ENCODE measurements at places on chromosomes 13 and 19.

- DNase-seq, result no peak
Observed at GRCh38 chr13:27396252-27396846, 28.1 kb upstream of the GTF3A start.

- no peak for DNase-seq
Observed at GRCh38 chr13:110448230-110448629, 113.3 kb downstream of the RAB20 start.

- no peak for DNase-seq
Observed at GRCh38 chr13:30224732-30225131, 82.6 kb downstream of the KATNAL1 start.

DNA sequence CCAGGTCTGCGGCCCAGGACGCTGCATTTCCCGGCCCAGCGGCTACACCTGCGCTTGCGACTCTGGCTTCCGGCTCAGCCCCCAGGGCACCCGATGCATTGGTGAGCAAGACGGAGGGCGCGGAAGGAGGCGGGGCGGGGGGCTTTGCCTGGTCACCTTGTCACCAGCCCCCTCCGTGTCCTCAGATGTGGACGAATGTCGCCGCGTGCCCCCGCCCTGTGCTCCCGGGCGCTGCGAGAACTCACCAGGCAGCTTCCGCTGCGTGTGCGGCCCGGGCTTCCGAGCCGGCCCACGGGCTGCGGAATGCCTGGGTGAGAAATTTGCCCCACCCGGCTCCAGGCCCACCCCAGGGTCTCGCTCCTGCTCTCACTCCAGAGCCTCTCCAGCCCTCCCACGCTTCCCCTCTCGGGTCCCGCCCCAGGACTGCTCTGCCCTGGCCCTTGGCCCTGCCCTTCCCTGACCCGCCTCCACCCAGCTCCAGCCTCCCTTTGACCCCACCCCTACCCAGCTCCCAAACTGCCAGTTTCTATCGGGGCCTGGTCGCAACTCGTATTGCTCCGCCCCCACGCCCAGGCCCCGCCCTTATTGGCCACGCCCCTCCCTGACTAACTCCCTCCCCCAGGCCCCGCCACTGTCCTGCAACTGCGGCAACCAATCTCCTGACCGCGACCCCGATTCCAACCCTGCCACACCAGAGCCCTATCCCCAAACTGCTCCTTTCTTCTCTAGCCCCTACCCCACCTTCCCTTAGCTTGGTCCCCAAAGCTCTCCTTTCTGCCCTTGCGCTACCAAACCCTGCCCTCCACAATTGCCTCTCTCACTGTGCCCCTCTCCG is 8.6 kb downstream of the LTBP4 start:
- peak; percentile 87 for DNase-seq

GRCh38 chr19:30676990-30677679 is 305.0 kb downstream of the ZNF536 start:
- no peak for DNase-seq

GRCh38 chr13:51155776-51156515 is 44.9 kb upstream of the C13orf42 start:
- DNase-seq, result no peak

DNA sequence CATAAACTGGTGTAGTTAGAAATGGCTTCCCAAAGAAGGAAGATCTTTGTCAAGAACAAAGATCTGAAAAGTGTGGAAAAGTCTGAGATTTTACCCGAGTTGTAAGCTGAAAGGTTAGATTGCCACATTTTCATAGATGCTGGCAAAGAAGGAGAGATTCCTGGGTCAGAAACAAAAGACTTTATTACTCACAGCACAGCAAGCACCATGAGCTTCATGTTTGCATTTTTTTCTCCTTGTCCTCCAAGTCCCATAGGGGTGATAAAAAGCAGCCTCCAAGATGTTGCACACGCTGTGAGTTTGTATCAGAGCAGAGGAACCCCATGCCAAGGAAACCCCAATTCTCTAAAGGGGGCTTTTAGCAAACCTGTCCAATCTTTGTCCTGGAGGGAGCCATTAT is 29.3 kb downstream of the MZT1 start:
- DNase-seq, result no peak

DNA sequence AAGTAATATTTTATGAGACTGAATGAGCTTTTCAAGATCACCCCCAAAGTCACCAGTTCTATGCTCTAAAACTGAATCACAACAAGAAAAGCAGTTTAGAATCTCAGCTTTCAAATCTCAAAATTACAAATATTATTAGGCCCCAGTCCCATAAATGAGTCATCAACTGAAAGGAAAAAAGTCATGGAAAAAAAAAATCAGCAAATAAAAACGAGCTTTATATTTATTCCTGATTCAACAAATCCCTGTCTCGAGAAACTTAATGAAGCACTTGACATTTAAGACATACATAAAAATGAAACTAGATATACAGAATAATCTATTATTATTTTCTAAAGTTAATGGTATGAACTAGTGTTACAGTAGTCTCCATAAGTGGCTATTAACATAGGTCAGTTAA is 203.0 kb downstream of the DIAPH3 start:
- DNase-seq, result no peak

GRCh38 chr13:46624353-46624752 is 71.4 kb downstream of the LRCH1 start:
- DNase-seq, result no peak

- no peak for DNase-seq
Observed at GRCh38 chr13:94369972-94370436, 109.5 kb downstream of the DCT start.

DNA sequence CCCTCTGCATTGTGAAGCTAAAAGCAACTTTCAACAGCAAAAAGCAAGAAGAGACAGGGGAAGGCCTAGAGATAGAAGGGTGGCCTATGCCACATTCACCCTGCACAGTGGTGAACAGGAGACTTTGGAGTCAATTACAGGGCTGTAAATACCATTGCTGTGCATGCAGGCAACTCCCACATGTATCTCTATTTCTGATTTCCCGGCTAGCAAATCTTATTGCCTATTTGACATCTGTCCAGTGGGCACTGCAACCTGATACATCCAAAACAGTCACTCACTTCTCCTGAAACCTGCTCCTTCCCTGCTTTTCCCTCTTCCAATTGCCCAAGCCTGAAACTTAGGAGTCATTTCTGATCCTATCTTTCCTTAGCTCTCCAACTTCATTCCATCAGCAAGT is 13.4 kb downstream of the RUBCNL start:
- DNase-seq, result no peak

DNA sequence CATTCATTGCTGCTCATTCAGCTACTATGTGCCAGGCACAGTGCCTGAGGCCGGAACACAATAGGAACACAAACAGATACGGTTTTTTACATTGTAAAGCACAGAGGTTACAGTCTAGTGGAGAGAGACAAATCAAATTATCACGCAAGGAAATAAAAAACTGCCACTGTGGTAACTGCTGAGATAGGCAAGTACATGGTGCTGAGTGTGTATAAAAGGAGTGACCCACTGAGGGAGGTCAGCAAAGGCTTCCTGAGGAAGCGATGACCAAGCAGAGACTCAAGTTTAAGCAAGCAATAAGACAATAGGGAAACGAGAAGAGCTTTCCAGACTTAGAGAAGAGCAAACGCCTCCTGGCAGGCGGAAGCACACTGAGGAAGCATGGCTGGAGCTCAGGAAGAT is 56.4 kb downstream of the NUFIP1 start:
- no peak for DNase-seq

- DNase-seq, result peak; percentile 18
Observed at GRCh38 chr13:40798380-40798779, 9.0 kb downstream of the SLC25A15 start.

DNA sequence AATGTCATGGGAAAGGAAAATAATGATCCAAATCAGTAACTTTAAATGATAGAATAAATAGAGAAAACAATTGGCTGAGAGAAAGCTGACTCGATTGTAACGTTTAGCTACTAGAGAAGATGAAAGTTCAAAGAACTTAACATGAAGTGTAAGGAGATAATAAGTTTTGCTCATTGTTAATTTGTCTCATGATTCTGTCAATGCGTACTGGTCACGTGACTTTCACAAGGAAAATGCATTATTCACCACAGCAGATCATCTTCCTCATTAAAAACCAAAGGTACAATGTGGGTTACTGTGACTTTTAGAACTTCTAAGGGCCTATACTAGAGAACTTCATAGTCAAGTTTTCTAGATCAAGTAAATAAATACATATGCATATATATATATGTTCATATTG is 1207.2 kb downstream of the EFNB2 start:
- no peak for DNase-seq

GRCh38 chr13:102231479-102231878 is 170.4 kb downstream of the FGF14 start:
- DNase-seq, result no peak

DNA sequence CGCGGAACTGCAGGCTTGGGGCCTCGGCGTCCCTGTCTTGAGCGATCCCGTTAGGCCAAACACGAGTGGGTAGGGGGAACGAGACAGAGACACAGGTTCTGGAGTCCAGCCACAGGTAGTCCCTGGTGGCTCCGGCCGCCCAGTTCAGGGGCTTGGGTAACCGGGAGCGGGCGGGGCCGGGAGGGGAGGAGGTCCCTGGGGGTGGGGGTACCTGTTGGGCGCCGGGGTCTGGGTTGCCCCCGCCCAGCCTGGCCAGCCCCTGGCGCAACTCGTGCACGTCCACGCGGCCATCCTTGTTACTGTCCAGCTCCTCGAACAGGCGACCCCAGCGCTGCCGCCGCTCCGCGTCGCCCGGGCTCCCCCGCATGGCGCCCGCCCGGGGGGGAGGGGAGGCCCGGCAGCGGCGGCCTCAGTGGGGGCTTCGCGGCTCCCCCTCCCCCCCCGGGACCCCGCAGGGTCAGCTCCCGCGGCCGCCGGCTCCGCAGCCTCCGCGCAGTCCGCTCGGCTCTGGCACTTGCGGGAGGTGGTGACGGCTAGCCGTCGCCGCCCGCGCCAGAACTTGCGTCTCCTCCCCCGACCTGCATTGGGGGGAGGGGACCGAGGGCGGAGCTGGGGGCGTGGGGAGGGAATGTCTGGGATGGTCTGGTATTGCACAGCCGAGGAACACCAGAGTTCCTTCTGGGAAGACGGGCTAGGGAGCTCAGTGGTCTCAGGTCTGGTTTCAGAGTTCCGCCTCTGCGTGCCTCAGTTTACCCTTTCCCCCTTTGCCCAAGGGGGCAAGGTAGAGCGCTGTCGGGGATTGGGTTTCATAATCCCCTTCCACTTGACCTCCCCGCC is at the start of gene SLC25A23:
SLC25A23 (minus strand) TSS at position 531 of the 837 bp plus-strand sequence; CDS start at position 367, 164 bp downstream.
- DNase-seq, result peak; percentile 57

- DNase-seq, result no peak
Observed at GRCh38 chr13:61994174-61994573, 578.5 kb upstream of the PCDH20 start.

DNA sequence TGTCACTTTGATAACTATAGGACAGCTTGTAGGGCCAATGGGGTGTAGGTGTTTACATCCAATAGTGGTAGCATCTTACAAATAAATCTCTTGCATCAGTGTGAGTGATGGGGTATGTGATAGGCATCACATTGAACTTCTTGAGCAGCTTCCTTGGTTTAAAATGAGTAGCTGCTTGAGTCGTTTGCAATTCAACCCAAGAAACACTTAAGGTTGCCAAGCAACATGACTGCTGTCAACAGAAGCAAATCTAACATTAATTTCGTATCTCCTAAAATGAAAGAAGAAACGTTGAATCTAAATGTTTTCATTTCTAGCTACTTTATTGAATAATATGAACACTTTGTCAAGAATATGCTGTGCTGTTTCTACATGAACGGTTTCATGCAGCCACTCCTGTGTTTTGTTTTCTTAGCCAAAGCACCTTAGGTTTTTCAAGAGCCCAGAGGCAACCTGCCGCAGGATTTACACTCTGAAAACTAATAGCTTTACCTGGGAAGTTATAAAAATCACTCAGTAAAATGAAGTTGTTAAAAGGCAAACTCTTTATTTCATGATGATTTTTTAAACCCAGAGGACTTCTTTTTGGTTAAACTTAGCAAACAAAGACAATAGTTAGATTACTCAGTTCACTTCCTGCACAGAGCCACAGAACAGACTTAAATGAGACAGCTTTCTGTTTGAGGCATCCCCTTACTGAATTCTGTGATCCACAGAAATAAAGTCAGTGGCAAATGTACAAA is 305.2 kb downstream of the MTUS2 start:
- DNase-seq, result peak; percentile 43

DNA sequence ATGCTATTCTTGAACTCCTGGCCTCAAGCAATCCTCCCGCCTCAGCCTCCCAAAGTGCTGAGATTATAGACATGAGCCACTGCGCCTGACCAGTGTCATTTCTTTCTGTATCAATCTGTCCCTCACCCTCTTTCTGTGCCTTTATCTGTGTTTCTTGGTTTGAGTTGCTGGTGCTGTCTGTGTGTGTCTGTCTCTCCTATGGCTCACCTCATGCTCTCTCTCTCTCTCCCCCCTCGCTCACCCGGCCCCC is 9.9 kb downstream of the IRF2BP1 start:
- no peak for DNase-seq

DNA sequence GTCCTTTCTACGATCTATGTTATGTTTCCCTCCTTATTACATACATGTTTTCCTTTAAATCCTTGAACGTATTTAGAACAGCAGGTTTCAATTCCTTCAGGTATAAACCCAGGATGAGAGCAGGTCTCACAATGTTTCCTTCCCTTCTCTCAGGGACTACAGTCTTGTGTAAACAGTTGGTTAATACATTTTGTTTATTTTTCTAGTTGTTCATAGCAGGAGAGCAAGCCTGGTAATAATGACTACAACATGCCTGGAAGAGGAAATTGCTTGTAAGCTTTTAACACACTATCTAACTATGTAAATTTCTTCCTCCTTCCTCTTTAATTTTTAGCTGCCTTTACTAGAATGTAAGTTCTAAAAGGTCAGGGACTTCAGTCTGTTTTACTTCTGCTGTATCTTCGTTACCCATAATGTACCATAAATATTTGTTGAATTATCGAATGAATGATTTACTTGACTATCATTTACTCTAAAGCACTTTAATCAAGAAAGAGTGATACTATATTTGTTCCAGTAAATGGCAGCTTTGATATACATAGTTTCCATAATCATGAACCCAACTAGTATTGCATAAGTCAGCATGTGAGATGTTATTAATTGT is 28.9 kb upstream of the TNFRSF19 start:
- DNase-seq, result no peak

GRCh38 chr13:91557328-91558090 is 159.1 kb downstream of the GPC5 start:
- DNase-seq, result no peak

GRCh38 chr13:93502071-93502470 is 275.5 kb downstream of the GPC6 start:
- no peak for DNase-seq

DNA sequence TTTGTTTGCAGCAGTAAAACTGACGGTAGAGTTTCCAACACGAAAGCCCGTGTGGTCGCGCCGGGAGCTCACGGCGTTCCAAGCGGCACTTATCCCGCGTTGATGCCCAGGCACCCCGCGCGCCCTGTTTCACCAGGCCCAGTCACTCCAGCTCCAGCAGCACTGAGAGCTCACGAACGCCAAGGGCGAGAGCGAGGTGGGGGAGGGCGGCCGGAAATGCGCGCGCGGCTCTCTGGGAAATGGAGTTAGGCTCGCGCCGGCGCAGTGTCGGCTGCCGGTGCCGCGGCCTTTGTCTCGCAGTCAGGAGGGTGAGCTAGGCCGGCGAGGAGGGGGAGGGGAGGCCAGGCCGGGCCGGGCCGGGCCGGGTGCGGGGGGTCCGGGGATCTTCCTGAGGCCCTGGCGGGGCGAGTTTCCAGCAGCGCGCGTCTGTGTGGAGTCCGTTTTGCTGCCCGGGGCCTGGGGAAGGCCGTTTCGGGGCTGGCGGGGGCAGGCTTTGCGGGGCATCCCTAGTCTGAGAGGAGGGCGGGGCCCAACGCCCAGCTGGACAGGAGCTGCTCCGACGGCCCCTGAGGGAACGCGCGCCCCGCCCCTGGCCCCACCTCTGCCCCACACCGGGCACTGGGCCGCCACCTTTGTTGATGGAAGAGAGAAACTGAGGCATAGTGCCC is at the start of gene ZNF135:
ZNF135 (plus strand) TSS at position 280 of the 668 bp plus-strand sequence. CDS start 721 bp downstream, outside the sequence.
- peak; percentile 12 for DNase-seq
